CD4-positive, alpha-beta memory T cell (primary cell): ENCODE measurements at places on chromosomes 6 and 20.

GRCh38 chr20:17161673-17162481 is 65.0 kb upstream of the PCSK2 start:
- no peak for DNase-seq

- DNase-seq: no peak
Observed at GRCh38 chr6:7628909-7629308, 38.9 kb downstream of the SNRNP48 start.

DNA sequence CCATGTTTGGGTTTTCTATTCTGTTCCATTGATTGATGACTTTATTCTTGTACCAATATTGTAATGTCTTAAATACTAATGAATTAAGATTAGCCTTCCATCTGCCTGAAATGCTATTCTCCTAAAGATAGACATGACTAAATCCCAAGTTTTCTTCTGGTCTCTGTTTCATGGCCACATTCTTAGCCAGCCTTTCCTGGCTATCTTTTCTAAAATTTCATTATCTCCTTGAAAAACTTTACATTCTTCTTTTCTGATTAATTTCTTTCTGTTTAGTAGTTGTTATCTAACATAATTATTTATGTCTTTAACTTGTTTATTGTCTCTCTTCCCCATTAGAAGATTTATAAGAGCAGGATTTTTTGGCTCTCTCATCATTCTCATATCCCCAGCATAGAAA is 4.4 kb upstream of the PRIM2 start:
- no peak for DNase-seq

DNA sequence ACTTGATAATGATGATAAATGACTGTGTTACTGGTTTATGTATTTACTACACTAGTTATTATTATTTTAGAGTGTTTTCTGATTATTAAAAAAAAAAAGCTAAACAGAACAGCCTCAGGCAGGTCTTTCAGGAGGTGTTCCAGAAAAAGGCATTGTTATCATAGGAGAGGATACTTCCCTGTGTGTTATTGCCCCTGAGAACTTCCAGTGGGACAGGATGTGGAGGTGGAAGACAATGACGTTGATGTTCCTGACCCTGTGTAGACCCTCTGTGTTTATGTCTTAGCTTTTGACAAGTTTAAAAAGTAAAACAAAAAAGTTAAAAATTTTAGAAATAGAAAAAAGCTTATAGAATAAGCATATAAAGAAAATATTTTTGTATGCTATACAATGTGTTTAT is 49.1 kb downstream of the NCOA7 start:
- no peak for DNase-seq

DNA sequence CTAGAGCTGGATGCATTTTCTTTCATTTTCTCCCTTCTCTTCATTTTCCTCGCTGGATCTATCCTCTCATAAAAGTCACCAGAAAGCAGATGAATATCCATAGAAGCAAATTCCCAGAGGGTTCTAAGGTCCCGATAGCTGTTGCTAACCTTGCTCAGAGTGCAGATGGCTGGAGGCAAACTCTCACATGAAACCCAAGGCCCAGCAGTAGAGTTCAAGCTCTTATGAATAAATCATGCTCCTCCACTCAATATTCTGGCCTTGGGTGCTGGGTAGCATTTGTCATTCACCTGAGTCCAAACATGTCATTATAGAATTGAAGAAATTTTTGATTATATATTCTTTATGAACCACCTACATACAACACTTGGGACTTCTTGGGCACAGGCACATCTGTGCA is 539.7 kb upstream of the MARCKS start:
- DNase-seq: no peak

- no peak for DNase-seq
Observed at GRCh38 chr20:34495307-34495706, 20.9 kb upstream of the DYNLRB1 start.
